ENCODE measurements at places on chromosomes 11 and 22.

GRCh38 chr11:34411791-34412190 lies 26.9 kb upstream of the CAT start:
- no peak for DNase-seq

- DNase-seq = no peak
These were observed 98.3 kb downstream of the PKNOX2 start for GRCh38 chr11:125262830-125263218.

DNA sequence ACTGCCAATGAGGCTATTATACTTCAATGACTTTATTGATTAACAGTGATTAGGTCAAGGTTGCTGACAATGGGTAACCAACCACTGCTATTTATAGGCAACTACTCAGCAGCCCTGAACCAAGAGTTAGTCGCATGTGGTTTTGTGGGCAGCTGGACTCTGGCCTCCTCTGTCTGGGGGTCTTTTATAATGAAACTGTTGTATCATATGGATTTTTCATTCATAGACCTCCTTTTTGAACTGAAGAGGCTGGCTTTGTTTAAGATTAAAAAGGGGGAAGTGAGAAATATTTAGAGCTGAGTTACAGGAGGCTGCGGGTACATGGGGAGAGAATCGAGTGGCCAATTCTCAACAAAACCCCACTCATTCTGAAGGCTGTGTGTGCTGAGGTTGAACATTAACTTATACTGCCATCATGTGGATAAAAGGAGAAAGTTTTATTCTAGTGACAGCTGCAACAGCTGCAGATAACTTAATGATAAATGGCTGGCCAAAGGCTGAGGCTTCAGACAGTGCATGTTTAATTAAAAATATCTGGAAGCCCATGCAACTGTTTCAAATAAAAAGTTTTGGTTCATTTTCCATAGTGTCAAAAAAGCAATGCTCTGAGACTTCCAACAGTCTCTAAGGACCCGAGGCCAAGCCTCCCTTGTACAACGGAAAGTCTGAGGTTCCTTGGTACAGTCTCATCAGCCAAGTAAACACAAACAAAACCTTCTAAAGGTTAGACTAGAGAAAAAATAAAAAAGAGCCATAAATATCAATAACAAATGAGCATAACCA lies 682.6 kb downstream of the KCNA4 start:
- peak; percentile 58 for DNase-seq

DNA sequence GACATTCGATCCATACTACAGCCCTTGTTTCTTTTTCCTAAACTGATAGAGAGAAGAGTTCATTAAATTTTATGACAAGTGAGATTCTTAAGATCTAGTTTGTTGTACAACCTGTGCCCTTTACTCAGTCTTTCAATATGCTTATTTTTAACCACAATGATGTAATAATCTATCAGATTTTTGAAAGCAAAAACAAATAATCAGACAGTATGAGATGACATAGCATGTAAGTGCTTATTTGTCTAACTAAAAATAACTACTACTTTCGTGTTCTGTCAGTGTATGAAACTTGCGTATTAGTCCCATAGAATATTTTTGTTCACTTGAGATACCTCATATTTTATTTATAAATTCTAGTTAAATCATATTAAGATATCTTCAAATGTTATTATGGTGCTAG lies 33.2 kb downstream of the RAB39A start:
- no peak for DNase-seq

GRCh38 chr11:31676280-31676982 lies 134.7 kb downstream of the PAX6 start:
- DNase-seq = no peak

DNA sequence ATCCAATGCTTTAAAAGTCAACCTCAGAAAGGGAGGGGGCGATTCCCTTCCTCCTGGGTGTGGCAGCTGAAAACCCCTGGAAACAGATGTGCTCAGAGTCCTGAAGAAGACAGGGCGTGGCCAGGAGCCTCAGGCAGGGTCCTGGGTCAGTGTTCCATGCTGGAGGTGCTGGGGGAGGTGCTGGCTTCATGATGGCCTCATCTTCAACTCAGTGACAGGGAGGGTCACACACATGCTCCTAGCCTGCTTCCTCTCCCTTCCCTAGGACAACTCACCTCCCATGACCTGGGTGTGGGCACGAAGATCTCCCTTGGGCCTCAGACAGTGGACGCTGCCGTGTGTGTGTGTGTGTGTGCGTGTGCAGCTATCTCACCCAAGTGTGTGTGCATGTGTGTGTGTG lies 245.6 kb upstream of the B3GAT1 start:
- DNase-seq = no peak

GRCh38 chr11:73323464-73323863 lies 15.4 kb downstream of the ARHGEF17 start:
- DNase-seq = no peak

DNA sequence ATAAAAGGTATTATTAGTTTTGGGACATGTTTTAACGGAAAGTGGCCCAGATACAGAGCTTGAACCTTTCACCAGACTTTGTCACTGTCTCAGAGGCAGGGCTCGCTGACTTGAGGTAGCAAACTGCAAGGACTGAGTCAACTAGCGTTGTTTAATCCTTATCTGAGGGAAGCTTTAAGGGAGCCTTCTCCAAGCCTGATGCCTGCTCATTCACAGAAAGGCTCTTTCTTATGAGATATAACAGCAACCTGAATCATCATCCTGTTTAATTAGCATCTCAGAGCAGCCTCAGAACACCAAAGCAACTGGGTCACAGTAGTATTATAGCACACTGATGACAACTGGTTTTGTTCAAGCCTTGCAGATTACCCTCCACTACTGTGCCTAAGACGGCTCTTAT lies 54.2 kb upstream of the CYP2D6 start:
- DNase-seq = no peak

GRCh38 chr11:118264569-118265465 lies 720 bp upstream of the MPZL2 start:
- no peak for DNase-seq

DNA sequence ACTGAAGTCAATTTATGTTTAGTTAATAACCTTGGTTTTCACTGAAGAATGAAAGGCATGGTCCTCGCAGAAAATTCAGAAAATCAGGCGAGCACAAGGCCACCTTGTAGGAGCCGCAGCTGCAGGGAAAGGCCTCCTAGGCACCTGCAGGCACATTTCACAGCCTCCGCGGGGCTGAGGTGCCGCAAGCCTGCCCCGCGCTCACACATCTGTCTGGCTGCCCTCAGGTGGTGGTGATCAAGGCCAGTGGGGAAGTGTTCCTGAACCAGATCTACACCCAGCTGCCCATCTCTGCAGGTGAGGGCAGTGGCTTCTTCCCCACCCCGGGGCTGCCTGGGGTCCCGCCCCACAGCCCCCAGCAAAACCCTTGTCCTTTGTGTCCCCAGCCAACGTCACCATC lies 10.5 kb downstream of the MUC5AC start:
- DNase-seq = no peak

GRCh38 chr22:34604312-34604711 lies 461.6 kb upstream of the ISX start:
- no peak for DNase-seq

DNA sequence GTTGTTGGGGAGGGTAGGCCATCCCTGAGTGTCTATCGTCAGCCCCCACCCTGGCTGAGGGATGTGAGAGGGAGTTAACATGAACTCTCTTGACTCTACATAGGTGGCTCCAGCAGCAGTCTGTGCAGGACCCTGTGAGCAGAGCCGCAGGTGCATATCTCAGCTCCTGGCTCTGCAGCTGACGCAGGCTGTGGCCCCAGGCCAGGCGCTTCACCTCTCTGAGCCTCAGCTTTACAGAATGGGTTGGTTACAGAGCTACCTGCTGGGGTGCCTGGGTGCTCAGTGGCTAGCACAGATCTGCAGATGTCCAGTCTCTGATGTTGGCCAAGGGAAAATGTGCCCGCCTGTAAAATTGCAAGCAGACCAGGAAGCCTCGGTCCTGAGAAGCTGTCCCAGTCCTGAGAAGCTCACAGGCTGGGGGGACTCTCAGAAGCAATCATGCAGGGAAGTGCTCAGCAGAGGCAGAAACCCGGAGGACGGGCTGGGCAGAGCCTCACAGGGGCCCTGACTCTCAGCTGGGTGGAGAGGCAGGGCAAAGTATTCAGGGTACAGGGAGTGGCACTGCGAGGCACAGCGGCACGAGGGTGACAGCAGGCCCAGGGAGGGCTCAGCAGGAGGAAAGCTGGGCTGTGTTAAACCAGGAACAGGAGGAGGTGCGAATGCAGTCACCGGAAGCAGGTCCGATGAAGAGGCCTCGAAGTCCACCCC lies 15.9 kb upstream of the LRP5 start:
- no peak for DNase-seq

DNA sequence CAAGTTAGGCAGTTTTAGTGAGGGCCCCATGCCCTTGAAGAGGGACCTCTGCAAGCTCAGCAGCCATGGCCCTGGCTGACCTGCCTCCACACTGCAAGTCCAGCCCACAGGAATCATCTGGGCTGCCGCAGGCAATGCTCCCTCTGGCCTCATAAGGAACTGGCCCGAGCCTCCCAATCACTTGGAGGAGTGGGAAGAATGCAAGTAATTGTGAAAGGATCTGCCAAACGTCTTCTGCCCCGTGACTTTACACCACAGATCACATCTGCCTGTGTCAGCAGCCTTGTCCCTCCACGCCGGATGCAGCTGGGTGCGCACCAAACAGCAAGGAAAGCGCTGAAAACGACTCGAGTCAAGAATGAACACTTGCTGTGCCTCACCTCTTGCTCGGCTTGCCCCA lies 23.8 kb downstream of the OPCML start:
- DNase-seq = no peak

DNA sequence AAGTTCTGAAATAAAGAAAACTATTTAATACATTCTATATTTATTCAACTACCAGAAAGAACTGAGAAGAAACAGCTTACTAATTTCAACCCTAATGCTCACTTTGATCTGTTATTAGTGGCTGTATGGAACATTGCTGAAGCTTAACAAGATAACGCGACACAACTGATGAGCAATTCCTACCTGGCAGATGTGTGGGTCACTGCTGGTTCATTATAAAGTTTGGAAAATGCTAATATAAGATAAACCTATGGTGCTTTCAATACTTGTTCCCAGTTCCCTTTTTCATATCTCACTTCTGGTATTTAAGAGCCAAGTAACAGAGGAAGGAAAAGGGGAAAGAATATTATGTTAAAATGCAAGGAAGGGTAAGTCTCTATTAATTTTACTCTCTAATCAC lies 10.5 kb downstream of the CTSC start:
- no peak for DNase-seq

DNA sequence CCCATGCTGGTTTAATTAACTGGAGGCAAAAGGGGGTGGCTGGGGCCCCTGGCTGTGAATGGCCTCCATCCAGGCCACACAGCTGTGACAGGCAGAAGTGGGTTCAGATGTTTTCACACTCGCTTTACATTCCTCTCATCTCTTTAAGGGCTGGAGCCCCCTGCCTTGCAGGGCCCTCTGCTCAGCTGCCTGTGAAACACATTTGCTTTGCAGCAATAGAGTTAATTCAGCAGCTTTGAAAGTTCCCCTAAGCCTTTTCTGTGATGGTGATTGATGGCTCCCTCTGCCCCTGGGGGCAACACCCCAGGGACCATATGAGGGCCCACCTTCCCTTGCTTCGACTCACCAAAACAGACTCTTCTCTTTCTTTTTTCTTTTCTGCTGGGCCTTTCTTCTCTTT lies 139.3 kb downstream of the FEZ1 start:
- no peak for DNase-seq

GRCh38 chr22:35524966-35525686 lies 15.5 kb upstream of the RASD2 start:
- no peak for DNase-seq

DNA sequence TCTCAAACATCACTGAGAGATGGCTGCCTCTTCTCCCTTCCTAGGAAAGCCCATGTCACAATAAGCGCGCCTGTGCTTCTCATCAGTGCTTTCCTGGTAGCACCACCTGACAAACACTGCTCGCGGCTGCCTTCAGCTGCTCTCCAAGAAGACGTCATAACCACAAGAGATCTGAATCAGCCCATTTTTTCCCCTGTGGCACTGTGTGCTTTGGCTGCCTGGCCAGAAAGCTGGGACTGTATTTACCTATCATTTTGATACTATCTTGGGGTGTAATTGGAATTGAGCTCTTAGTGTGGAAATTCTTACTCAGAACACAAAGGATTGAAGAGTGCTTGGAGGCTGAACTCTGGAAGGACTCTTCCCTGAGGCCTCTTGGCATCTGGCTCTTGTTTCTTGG lies 50.3 kb upstream of the EHF start:
- peak; percentile 46 for DNase-seq

- no peak for DNase-seq
These were observed 1.5 kb upstream of the SIK3 start for GRCh38 chr11:117099696-117100095.

- DNase-seq = no peak
These were observed 28.0 kb upstream of the RRAS2 start for GRCh38 chr11:14386895-14387480.

GRCh38 chr11:27350511-27350910 lies 12.5 kb downstream of the CCDC34 start:
- DNase-seq = no peak

DNA sequence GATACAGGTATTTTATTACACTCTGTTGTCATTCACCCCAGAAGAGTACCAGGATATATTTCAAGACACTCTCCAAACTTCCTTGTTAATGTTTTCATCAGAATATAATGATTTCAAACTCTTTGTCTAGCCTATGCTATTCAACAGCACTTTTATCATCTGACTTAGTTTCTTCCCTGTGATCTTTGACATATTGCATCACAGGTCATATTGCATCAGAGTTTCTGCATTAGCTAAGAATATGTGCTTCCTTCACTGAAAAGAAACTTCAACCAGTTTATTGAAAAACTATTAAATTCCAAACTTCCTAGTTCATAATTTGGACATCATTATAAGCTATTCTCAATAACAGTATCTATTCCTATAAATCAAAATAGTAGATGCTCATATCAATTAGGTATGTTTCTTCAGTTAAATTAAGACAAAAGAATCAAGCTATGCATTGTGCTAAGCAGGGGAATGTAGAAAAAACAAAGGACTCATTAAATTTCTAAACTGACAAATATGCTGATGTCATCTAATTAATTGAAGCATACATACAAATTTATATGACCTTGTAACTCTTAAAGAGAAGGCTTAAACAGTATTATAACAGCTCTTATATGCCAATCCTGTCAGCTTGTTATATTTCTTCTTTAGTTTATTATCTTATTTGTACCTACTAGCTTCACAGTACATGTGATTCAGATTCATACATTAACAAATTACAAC lies 361.8 kb upstream of the LUZP2 start:
- DNase-seq = no peak

- no peak for DNase-seq
These were observed 1.8 kb downstream of the SERGEF start for GRCh38 chr11:18010977-18011586.

DNA sequence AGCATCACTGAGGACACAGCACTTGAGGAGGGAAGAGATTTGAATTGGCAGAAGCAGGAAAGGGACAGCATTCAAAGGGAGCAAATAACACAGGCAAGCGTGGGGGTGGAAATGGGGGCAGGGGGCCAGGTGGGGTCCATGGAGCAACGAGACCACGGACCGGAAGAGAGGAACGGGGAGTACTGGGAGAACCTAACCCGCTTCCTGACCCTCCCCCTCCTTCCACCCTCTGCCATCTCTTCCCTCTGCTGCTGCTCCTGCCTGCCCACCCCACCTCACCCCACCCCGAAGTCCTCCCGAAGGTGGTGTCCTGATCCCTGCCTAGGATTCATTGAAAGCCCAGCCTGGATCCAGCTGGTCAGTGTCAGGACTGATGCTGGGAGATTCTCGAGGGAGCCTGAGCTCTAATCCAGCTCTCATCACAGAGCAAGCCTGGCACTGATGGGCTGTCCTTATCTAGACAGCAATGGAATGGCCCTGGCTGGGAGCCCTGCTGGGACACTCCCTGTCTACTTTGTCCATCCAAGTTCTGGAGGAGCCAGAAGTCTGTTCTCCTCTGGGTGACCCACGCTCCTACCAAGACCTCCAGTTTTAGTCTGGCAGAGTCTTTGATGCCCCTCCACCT lies 105.0 kb downstream of the TRIM29 start:
- no peak for DNase-seq

GRCh38 chr11:30196400-30197206 lies 34.2 kb upstream of the FSHB start:
- peak; percentile 8 for DNase-seq
